ENCODE measurements at places on chromosomes 4 and X. TPM values are rescaled to one million over a fixed set of nuclear protein-coding genes. Genes with fewer than 3 reads are reported as not detected.

DNA sequence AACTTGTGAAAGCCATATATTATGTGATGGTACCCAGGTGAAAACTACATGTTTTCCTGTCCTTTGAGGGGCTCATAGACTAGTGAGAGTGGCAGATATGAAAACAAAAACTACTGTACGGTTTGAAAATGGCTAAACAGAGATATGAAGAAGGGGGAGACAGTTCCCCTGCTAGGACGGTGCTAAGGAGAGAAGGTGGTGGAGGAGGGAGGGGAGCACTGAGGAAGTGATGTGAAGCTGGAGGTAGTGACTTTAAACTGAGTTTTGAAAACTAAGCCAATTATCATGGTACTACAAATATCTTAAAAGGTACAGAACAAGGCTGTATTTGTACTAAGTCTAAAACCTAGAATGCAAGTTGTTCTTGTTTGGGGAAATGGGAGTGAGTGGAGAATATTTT, 188.3 kb downstream of the ENOX2 start:
- no peak for DNase-seq

TCEANC gene
- polyA plus RNA-seq, result 1.5 TPM

TRO gene
- polyA plus RNA-seq, result 4.8 TPM

DNA sequence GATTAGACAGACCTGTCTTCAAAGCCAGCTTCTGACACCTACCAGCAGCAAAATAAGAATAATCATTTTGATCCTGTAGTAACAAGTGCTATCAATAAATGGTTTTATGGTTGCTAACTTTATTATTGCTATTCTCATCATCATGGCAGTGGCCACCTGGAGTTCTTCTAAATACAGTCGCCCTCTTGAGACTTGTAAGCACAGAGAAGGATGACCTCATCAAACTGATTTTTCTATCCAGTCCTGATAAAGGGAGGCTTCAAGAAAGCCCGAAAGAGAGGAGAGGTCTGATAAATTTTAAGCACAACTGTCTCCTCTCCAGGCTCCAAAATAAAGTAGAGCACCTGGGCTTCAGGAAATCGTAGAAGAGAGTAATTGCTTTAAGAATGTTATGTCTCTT, 286.4 kb downstream of the USP46 start:
- DNase-seq, result no peak

DNA sequence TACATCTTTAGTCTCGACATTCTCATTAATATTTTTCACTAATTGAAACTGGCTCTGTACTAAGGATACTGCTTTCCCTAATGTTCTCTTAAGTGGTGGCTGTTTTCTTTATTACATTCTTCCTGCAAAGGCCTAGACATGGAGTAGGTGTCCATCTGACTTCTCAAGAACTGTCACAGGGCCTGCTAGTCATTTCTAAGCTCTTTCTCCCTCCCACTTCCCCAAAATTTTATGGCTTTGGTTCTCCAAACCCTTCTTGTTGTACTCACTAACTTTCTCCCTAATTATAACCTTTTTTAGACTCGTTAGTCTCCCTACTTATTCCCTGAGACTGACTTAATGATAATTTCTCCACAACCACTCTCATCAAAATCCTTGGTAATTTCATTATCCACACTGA, 133.3 kb downstream of the SPOCK3 start:
- no peak for DNase-seq

DNA sequence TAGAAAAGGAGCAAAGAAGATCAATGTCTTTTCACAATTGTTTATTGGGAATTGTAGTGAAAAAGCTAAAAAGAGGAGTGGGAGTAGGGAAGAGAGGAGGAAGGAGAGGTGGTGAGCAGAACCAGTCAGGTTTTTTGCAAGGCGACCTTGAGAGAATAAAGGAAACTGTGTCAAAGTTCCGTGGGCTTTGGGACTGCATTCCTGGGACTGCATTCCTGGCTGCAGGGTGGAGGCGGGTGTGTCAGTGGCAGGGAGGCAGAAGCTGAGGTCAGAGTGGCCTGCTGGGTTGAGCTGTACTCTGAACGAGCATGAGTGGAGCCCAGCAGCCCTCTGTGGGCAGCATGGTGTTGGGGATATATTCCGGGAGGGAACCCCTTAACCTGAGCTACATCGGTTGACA, 66.8 kb upstream of the UCP1 start:
- DNase-seq, result peak; percentile 16

C1QTNF7 gene
- polyA plus RNA-seq, result 1.7 TPM

TFDP3 gene
- polyA plus RNA-seq, result not detected

- DNase-seq, result no peak
These were observed 1160.0 kb downstream of the ADGRL3 start for GRCh38 chr4:62360156-62360545.

SORCS2 gene
- 2.1 TPM for polyA plus RNA-seq

- DNase-seq, result no peak
These were observed 21.2 kb upstream of the ANTXR2 start for GRCh38 chr4:80094191-80094590.

DNA sequence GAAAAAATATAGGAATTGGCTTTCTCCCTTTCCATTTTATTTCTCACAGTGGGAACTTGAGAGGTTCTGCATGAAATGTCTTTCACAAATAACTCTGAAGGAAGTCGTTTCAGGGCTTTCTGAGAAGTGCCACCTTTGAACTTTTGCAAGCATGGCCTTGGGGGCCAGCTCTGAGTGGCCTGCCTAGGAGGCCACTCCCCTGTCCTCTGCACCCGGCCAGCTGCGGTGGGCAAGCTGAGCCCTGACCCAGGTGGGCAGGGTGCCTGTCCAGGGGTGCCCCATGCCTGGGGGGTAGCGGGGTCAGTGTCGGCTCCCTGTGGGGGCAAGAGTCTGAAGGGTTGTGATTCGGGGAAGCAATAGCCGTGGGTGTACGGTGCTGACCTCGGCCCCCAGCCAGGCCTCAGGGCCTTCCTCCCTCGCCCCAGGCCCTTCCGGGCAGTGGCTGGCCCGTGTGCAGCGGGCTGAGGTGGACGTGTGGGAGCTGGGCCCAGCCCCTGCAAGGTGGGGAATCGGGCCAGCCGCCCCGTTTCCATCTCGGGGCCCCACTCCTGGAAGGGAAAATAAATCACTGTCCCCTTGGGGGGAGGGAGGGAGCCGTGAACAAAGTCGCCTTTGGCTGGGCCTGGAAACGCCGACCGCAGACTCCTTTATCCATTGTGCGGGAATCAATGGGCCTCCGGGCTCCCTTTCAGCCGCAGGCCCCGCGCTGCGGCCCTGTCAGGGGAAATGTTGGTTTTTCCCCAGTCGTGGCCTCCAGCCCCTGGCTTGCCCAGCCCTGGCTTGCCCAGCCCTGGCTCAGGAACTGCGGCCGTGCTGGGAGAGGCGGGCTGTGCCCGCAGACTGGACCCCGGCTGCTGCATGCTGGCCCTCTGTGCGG, 3.1 kb downstream of the FGFRL1 start:
- no peak for DNase-seq

DNA sequence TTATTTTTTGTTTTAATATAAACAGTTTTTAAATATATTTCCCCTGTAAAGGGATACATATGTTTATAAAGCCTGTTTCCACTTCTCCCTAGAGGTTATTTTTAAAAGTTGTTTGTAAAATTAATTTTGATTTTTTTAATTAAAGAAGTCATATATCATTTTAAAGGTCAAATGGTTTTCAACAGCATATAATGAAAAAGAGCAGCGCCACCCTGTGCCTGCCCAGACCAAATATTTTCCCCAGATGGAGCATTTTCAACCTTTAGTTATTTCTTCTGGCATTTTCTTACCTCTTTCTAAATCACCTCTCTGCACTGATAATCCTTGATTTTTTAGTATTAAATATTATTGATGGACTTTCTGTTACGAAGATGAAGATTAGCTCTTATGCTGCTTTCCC, 21.0 kb downstream of the MSX1 start:
- no peak for DNase-seq

DNA sequence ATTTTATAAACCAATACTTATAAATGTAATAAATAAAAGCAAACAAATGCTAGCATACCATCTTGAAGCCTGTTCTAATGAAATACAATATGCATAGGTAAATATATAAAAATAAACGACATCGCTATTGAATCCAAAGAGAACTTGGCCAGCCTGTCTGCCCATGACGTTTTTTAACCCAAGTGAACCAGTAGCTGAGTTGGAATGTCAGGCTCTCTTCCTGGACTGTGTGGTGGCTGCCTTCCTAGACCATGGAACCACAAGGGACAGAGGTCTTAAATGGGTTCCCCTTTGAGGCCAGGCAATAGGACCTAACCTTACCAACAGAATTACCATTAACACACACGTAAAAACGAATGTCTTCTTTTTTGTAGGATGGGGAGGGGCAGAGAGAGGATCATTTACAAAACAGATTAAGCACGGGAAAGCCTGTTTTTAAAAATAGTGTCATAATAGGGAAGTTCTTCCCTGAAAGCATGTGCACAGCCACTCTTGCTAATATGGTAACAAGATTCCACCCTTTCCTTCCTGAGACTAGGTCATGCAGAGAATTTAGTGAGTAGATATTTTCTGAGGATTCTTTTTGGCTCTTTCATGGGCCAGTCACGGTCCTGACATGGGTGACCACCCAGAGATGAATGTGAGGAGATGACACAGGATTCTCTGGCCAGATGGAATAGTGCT, 69.4 kb upstream of the ACSL1 start:
- DNase-seq, result no peak

- no peak for DNase-seq
These were observed 14.0 kb downstream of the PNMA6F start for GRCh38 chrX:153307276-153308178.

All from right cardiac atrium (tissue), 5 donors.